Transverse colon (tissue), 4 donors: ENCODE measurements at places on chromosomes 7 and 10. TPM values are rescaled to one million over a fixed set of nuclear protein-coding genes. Genes with fewer than 3 reads are reported as not detected.
A peak's percentile ranks its signal among the peaks of the same experiment; 100 is the strongest.

DNA sequence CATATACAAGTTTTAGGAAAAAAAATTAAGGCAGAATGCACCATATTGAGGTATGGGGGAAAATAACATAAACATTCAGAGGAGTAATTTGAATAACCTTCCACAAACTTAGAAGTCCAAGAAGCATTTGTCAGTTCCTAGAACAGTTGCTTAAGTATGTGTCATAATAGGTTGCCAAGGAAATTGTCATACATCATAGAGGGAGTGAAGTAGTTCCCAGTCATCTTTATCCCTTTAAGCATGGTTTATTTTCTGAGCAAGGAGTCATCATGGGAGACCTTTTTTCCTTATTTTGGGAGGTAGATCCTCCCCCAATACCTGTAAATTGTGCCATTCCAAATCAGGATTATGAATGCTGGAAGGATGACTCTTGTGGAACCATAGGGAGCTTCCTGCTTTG lies at the start of gene SSMEM1:
Gene SSMEM1 (plus strand): TSS at position 219 of the 400 bp plus-strand sequence. CDS start 51 bp downstream, at position 270.
- DNase-seq, result no peak

GRCh38 chr7:50728184-50728583 lies 54.5 kb downstream of the GRB10 start:
- DNase-seq, result no peak

GRCh38 chr7:101099969-101100781 lies 14.9 kb downstream of the TRIM56 start:
- DNase-seq, result peak; percentile 85

GRCh38 chr10:20953120-20953519 lies 56.0 kb upstream of the NEBL start:
- DNase-seq, result no peak

DNA sequence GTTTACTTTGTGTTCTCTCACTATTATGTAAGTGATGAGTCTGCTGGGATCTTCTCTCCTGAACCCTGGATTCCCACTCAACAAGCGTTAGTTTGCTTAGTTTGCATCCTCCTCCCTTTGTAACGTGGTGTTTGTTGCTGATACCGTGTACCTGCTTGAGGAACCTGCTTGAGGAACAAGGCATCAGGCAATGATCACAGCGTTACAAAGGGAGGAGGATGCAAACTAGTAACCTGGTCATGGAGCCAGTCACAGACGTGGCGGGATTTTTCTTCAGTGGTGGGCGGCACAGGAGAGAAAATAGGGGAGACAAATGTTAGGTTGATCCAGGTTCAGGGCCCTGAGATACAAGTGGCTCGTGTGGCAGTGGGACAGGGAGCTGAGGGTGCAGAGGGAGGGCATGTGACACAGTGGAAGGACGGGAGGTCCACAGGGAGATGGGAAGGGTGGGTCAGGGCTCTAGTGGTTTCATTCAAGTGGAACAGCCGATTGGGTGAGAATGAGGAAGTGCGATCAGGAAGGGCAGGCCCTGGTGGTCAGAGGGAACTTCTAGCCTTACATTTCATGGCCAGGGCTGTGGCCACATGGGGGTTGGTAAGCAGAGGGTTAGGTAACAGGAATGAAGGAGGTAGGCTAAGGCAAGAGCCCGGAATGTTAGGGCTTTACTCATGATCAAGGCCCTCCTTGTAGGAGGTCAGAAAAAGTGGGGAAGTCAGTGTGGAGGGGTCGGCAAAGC lies 38.0 kb downstream of the SNX10 start:
- DNase-seq, result peak; percentile 33

- DNase-seq, result no peak
Measured at GRCh38 chr10:123893651-123894050, 2.0 kb upstream of the CPXM2 start.

DNA sequence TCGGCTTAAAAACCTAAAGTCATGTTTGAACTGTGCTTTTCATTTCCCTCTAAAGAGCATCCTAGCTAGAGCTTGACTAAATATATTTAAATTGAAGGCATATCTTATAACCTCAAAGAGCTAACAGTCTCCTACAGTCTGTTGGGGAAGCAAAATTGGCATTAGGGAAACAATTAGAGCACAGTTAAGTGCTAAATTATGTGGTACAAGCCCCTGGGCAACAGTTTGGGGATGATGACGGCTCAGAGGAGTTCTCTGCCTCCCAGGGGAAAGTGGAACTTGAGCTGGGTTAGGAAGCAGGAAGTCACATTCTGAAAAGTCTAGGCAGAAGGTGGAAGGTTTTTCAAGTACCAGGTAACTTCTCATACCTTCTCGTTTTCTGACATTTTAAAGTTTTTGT lies 18.6 kb upstream of the GOT1 start:
- no peak for DNase-seq

DNA sequence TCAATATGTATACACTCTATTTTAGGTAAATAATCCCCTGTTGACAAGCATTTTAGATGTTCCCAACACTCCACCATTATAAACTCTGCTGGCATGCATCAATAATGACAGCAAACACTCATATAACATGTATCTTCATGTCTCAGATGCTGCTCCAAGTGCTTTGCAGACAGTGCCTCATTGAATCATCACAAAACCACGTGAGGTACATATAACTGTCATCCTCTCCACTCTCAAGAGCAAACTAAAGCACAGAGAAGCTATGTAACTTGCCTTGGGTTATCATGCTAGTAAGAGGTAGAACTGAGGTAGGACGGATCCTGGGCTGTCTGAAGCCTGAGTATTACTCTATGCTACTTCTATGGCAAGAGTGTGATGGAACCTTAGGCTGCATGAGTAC lies 72.5 kb upstream of the GSDME start:
- no peak for DNase-seq

DNA sequence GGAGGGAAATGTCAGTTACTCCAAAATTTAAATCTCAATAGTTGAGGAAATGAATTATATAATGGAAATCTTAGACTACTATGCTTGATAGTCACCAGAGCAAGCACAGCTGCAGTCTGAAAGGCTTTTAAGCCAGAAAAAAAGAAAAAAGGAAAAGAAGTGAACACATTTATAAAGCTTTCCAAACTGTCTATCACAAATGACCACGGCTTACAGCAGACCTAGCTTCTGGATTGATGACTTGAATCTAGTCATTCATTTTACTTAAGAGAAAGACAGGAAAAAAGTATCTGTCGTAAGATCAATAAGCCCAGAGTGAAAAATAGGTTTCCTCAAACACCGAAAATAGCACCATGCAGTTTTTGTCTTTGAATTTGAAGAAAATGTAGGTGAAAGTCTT lies 67.9 kb upstream of the OGDHL start:
- no peak for DNase-seq

- no peak for DNase-seq
Measured at GRCh38 chr7:107962817-107963216, 40.1 kb downstream of the LAMB1 start.

DNA sequence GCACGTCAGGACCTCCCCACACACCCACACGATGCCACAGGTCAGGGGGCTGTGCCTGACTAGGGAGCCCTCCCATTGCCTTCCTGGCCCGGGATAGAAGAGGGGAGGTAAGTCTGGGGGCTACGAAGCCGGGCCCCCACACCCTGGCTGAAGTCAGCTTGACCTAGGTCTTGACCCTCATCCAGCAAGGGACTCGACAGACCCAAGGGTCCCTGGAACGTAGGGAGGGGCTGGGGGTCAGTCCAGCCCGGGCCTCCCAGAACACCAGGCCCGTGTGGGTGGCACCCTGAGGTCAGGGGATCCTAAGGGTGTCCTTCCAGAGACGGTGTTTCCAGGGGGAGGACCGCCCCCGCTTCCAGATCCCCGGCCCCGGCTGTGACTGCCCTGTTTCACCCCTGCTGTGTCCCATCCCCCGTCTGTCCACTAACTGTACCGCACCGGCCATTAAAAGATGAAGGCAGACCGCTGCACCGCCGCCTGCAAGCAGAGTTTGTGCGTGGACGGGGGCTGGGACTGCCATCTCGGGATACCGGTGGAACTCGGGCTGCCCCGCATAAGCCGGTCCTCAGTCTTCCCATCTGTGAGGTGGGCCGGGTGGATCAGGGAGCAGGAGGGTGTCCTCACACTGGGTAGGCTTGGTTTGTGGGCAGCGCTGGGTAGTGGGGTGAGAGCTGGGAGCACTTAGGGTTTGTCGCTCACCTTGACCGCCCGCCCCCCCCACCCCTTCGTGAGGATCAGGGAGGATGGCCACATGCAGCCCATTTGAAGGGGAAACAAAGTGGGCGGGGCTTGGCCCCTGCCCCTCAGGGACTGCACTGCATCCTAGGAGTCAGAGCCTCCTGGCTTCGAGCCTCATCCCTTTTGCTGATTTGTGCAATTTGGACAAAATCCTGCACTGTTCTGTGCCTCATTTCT lies 21.1 kb downstream of the SLC29A4 start:
- DNase-seq, result no peak

GRCh38 chr7:155224116-155224811 lies 73.4 kb upstream of the INSIG1 start:
- DNase-seq, result no peak

GRCh38 chr7:75966190-75966961 lies 28.0 kb downstream of the TMEM120A start:
- DNase-seq, result no peak

GRCh38 chr10:117559712-117560111 lies 17.2 kb downstream of the EMX2 start:
- no peak for DNase-seq

DNA sequence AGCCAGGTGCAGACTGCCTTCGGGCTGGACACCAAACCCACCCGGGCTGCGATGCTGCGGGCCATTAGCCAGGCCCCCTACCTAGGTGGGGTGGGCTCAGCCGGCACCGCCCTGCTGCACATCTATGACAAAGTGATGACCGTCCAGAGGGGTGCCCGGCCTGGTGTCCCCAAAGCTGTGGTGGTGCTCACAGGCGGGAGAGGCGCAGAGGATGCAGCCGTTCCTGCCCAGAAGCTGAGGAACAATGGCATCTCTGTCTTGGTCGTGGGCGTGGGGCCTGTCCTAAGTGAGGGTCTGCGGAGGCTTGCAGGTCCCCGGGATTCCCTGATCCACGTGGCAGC lies 50.0 kb downstream of the VWA2 start:
- DNase-seq, result no peak

GRCh38 chr10:2680821-2681220 lies 386.5 kb upstream of the PFKP start:
- DNase-seq, result no peak

DNA sequence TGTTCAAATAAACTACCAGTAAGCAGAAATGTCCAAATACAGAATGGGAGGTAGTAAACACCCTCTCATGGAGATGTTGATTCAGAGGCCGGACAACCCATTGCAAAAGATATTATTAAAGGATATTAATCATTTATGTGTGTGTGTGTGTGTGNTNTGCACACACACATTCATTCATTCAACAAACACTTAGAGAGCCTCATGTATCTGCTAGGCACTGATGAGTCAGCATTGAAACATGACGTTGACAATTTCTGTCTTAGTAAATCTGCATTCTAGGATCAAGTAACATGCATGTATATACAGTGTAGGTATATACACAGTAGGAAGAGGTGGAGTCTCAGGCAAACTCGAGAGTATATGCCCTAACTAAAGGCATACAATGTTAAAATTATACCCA lies 187.0 kb downstream of the ZNF365 start:
- no peak for DNase-seq

DNA sequence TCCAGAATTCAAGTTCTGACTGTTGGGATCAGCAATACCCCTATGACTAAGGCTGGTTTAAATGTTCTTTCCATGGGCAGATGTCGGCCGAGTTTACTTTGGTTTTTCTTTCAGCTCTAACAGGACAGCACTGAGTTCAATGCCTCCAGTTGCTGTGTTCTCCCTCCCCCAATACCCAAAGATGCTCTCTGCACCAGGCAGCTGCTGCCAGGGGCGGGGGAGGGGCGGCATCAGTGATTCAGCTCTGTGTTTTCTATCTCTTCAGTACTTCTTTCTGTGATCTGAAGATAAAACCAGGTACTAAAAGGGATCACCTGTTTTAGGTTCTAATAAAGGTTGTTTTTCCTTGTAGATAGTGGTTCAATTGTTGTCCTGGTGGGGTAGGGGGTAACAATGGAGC lies 576.7 kb upstream of the POT1 start:
- DNase-seq, result no peak

- DNase-seq, result no peak
Measured at GRCh38 chr10:125136087-125136486, 24.3 kb downstream of the CTBP2 start.

- no peak for DNase-seq
Measured at GRCh38 chr10:57785068-57785467, 482.6 kb downstream of the IPMK start.

DNA sequence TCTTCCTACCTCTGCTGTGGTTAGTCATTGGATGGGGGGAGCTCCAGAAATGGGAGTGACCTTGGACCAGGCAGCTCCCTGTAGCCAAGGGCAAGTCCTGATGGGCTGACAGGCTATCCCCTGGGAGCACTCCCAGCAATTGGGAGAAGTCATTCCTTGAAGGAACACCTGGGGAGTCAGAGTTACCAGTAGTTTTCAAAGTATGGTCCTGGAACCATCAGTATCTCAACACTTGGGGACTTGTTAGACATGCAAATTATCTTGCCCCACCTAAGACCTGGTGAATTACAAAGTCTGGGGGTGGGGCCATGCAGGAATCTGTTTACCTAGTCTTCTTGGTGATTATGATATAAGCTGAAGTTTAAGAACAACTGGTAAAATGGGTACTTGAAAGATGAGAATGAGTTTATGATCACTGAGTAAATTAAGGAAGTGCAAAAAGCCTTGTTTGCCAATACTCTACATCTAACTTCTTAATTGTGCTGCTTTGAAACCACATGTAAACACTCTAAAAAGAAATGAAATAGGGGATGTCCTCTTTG lies 287.3 kb upstream of the LRRN3 start:
- peak; percentile 10 for DNase-seq

DNA sequence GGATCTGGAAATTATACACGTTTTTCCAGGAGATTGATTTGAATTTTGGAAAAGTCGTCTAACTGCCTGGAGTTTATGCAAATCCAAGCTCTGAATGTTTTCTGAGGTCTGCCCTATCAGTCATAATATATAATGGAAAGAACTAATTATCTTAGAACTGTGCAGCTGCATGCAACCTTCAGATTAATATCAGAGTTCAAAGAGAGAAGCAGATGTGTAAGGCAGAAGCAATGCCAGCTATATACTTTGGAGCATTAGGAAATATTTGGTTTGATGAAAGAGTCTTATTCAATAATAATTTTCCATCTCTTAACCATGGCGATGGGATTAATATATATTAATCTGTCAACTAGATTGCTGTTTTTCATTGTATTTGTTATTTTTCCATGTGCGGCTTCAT lies 500.9 kb downstream of the NEBL start:
- no peak for DNase-seq

- no peak for DNase-seq
Measured at GRCh38 chr10:44043646-44044375, 341.1 kb downstream of the CXCL12 start.

- DNase-seq, result no peak
Measured at GRCh38 chr7:46934198-46934825, 647.6 kb downstream of the TNS3 start.

The PLEKHA1 gene
- total RNA-seq, result 20.9 TPM

The TMEM236 gene
- 79.6 TPM for total RNA-seq

The PPP1R17 gene
- total RNA-seq, result not detected

The GIMAP1 gene
- 2.0 TPM for total RNA-seq

The NEURL1 gene
- 177 TPM for total RNA-seq

The MSMB gene
- total RNA-seq, result not detected

The CYP3A4 gene
- 22.1 TPM for total RNA-seq

The HOXA1 gene
- total RNA-seq, result 3.2 TPM
